ENCODE measurements at places on chromosomes 6 and 20.

DNA sequence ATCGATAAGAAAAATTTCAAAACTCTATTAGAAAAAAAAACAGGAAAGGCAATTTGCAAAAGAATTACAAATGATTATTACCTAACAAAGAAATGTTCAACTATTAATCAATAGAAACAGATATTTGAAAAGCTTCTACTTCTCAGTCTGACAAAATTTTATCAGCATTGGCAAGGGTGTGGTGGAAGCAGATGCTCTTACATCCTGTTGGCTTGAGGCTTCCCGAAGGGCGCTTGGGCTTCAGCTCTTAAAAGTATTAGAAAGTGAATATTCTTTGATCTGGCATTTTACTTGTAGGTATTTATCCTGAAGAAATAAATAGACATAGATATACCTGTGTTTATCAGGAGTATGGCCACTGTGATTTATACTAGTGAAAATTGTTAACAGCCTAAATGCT is 38.7 kb downstream of the SLC35D3 start:
- no peak for DNase-seq

DNA sequence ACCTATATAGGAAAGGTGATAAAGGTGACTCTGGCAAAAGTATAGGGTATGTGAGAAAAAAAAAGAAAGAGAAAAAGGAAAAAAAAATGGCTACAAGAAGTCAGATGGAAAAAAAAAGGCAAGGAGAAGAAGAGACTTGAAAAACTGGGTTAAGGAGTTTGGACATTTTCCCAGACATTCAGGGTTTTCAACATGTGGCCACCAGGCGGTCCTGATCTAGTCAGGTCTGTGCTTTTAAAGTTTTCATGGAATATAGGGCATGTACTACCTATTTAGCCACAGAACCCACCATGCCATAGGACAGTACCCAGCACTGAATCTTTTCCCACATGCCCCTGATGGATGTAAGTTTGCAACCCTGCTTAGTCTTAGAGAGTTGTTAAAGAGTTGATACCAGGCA is 433.7 kb downstream of the MAFB start:
- DNase-seq, result no peak

DNA sequence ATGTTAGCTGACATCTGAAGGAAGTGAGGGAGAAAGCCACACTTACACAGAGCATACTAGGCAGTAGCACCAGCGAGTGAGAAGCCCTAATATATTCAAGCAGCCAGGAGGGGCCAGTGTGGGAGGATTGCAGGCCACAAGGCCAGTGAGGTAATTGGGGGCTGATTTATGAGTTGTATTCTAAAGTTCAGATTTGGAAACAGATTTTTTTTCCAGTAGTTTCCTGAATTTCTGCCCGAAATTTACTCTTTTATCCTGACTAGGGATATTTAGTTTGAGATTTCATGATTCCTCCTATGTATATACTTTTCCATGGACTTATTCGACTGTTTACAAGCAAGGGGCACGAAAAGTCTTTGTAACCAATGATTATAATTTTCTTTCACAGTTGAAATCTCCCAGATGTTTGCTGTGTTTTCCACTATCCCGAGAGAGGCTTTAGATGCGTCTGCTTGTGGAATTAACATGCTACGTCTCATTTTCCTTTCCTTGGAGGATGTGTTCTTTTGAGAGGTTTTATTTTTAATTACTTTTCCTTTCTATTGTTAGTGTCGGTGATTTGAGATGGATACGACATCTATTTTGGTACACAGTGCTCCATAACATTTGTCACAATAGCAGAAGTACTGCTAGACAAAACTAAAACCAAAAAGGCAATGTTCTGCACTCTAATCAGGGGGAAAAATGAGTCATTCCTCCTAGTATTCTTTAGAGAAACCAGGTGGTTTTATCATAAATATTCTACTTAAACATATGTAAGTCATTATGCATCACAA is 356.3 kb upstream of the HSF2 start:
- no peak for DNase-seq

- DNase-seq, result no peak
Observed at GRCh38 chr6:25327432-25327831, 48.3 kb downstream of the CARMIL1 start.

DNA sequence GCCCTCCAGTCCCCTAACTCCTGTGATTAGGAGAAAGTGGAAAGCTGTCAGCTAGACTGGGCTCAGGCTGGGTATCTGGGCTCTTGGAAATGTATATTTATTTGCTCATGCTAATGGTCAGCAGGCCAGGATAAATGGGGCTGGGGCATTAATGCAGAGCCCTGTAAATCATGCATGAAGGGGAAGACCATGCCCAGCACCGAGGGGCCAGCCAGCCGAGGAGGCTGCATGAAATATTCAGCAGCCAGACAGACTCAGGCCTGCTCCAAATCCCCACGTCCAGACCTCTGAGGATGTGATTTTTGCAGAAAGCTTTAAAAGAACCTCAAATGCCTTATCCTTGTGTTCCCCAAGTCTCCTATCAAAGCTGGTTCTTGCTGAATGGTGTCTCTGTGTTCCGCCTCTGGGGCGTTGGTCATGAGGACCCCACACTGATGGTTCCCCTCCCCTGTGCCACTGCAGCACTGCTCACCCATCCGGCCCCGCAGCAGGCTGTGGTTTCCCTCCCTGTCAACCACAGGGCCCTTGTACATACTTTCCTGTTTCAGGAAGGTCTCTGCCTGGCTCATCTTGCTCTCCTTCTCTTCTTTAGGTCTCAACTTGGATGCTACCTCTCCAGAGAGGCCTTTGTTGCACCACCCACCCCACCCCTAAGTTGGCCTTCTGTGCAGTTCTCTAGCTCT is 358.4 kb downstream of the CDH26 start:
- DNase-seq, result no peak

Measured in DMS 273 treated with DMSO at 0.1 percent for 48 hours (cell line).